ENCODE measurements at places on chromosomes 2 and 18.
A peak's percentile ranks its signal among the peaks of the same experiment; 100 is the strongest.

- peak; percentile 59 for DNase-seq
These were observed 2.4 kb upstream of the HOXD8 start for GRCh38 chr2:176126929-176127773.

GRCh38 chr2:14681608-14682007 is 49.1 kb downstream of the LRATD1 start:
- no peak for DNase-seq

GRCh38 chr2:129777762-129778583 is 201.5 kb upstream of the RAB6C start:
- DNase-seq: no peak

GRCh38 chr18:45284174-45284573 is 331.1 kb upstream of the SLC14A2 start:
- DNase-seq: no peak

DNA sequence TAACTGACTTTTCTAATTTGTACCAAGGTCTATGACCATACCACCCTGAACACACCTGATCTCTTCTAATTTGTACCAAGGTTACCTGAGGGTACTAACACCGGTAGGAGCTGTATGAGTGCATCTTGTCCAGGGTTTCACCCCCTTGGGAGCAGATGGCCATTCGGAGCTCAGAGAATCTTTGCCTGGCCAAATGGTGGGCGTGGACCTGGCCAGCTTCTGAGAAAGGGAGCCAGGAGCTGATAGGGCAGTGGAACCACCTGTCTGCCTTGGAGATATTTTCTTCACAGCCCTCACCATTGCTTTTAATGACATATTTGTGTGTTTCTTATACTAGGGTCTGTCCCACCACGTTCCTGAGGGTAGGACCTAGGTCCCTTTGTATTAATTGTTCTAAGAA is 188.9 kb downstream of the LDLRAD4 start:
- DNase-seq: no peak

All from activated CD4-positive, alpha-beta T cell treated with anti-CD3 and anti-CD28 coated beads for 24 hours (primary cell).